ENCODE measurements at places on chromosomes 7 and 10.

- peak; percentile 85 for DNase-seq
Measured at GRCh38 chr10:88728107-88728763, 22.2 kb downstream of the LIPK start.

GRCh38 chr7:152674860-152675758 lies 832 bp downstream of the XRCC2 start:
- peak; percentile 71 for DNase-seq

- DNase-seq: no peak
Measured at GRCh38 chr10:99582255-99582770, 37.9 kb downstream of the SLC25A28 start.

DNA sequence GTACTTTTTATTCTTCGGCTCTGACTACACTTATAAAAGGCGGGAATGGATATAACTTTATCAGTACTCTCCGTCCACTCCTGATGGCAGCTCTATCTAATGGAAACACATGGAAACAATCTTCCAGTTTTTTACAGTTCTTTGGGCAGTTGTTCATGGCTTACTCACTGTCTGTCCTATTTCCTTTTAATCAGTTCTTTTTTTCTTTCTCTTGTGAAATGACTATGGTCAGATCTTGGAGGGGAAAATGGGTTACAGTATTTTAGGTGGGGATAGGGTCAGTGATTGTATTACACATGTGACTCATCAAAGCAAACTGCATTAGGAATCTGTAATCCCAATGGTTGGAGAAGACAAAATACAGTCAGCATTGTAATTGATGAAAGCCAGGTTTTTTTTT lies 112.4 kb downstream of the BICC1 start:
- DNase-seq: no peak

DNA sequence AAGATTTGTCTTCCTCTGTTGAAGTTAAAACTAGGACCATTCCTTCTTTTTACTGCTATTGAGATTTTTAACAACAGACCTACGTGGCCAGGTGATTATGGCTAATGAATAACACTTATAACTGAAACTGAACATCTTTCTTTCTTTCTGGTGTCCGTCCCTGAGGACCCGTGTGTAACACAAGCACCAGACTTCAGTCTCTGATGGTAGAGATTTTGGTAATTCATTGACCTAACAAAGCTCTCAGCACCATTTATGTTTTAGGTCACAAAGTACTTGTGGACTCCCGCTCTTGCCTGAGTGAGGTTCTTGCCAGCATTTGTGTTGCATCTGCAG lies 40.4 kb upstream of the TMEM229A start:
- no peak for DNase-seq

GRCh38 chr10:29034592-29034991 lies 254.3 kb upstream of the LYZL1 start:
- DNase-seq: no peak

DNA sequence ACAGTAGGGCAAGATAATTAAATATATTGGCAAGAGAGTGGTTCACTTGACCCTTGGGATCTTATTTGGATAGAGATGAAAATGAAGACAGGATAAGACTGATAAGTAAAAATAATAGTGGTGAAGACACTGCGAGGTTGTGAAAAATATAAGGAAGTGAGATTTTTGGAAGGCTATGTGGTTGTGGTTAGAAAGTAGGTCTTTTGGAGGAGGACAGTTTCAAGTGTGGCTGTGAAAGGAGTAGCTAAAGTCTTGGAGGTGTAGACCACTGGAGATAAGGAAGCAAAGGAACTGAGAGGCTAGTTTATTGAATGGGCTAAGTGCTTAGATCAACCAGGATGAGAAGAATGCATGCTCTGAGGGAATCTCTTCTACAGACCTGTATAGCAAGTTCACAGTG lies 11.2 kb downstream of the MIOS start:
- DNase-seq: no peak

DNA sequence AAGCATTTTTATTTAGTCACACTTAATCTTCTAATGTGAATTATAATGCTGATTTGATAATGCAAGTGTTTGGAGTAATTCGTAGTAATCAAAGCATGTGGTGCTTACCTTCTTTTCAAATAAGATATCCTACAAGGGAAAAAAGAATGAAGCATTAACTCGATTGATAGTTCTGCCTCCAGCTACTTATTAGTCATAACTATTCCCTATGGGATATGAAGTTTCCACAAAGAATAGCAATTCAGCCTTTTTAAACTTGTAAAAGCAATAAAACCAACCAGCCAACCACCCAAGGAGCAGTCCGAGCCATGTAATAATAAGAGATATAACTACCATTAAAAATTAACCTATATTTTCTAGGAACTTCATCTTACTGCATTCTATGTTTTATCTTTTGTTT lies 11.6 kb downstream of the COL28A1 start:
- no peak for DNase-seq

DNA sequence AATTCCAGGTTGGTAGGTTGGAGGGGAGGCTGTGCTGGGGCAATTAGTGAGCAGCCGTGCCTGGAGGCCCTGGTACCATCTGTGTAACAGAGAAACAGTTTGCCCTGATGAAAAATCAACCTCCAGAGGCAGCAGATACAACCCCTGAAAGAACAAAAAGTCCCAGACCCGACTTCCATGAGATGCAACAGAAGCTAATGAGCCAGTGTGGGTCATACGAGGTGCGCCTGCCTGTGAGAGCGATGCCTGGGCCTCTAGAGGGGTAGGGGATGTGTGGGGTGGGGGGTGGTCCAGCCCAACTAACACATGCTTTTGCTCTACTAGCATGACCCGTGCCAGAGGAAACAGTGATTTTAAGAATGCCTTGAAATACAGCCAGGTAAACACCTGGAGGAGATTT lies 39.3 kb downstream of the CELF2 start:
- DNase-seq: no peak

DNA sequence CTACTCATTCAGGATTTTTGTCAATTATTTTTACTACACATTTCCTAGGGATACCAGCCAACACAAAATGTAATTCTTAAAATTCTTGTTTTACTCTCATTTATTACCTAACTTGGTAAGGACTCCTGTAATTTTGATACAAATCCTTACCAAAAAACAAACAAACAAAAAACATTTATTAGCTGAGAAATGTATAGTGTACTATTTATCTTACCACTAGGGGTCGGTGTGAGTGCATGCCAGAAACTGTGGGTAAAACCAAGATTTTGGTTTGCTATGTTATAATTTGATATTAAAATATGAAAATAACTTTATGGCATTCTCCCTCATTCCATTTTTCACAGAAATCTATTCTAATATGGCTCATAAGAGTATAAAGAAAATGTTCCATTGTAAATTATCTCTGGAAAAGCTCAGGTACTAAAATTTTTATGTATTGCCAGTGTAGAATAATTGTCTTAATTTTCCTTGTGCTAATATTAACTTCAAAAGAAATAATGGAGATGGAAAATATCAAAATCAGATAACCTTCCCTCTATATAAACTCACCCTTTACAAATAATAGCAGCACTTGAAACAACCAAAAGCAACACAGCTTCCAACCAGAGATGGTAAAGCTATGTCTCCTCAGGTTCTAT lies 290.8 kb upstream of the PCDH15 start:
- no peak for DNase-seq

DNA sequence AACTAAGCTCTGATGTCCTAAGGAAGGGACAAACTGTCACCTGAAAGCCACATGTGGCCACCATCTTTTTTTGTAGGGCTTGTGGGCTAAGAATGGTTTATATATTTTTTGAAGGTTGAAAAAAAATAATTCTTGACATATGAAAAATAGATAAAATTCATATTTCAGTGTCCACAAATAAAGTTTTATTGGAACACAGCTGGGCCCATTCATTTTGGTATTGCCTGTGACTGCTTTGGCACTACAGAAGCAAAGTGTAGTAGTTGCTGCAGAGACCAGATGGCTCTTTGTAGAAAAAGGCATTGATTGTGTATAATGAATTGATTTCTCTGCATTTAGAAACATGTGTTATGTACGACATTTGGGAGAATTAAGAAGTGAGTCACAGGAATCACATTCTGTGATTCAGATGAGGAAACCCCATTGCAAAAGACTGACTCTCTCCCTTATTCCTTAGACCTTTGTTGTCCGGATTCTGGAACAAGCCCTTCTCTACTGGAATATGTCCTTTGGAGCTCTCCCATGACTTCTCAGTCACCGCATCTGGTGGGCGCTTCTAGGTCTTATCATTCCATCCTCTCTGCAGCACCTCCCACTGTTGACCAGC lies 438.7 kb downstream of the LRMDA start:
- no peak for DNase-seq

DNA sequence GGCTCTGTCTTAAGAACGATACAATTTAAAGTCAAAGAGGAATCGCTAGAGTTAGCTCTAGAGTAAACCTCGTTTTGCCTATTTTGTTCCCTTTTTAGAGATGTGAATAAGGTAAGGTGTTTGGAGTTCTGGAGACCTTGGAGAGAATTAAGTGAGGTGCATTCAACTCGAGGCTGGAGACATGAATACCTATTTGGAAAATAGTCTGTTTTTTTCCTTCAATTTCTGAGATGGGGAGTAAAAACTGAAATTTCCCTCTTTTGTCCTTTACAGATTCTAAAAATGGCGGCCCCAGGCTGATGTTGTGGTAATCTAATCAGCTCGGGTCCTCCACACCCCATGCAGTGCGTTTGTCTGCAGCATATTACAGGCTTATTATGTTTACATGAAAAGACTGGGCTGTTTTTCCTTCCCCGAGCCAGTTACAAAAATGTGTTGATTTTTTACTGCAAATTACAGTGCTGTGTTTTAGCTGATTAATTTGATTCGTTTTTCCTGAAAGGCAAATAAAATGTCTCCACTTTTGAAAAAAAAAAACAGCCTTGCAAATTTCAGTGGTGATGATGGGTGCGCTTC lies 1.5 kb downstream of the KMT2E start:
- peak; percentile 50 for DNase-seq

GRCh38 chr7:37251222-37251621 lies 197.4 kb downstream of the ELMO1 start:
- DNase-seq: no peak

- DNase-seq: no peak
Measured at GRCh38 chr7:44964384-44964830, 14.4 kb downstream of the MYO1G start.

GRCh38 chr7:102432442-102433218 lies 745 bp upstream of the ORAI2 start:
- DNase-seq: no peak

DNA sequence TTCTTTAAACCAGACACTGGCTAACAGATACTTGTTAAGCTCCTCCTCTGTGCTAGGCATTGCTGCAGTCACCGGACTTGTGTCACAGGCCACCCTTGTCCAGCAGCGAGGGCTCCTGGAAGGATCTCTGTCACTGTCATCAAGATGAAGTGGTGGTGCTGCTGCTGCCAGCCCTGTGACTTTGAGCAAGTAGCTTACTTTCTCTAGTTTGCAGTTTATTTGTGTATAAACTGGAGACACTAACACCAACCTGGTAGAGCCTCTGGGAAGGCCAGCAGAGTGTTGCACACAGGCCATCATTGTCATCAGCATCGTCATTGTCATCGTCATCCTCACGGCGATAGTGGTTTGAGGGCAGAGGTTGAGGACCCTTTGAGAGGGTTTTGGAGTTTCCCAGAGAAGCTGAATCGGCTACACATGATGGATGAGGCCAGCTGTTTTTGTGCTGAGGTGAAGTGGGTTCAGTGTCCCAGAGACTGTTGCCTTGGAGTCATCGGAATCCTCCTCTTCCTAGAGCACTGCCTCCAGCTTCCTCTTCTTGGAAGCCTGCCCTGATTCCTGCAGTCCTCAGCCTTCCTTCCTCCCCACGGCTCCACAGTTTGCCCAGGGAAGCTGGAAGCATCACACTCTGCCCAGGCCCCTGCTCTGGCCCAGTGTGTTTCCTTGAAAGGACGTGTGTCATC lies 128.4 kb downstream of the GRK5 start:
- no peak for DNase-seq

DNA sequence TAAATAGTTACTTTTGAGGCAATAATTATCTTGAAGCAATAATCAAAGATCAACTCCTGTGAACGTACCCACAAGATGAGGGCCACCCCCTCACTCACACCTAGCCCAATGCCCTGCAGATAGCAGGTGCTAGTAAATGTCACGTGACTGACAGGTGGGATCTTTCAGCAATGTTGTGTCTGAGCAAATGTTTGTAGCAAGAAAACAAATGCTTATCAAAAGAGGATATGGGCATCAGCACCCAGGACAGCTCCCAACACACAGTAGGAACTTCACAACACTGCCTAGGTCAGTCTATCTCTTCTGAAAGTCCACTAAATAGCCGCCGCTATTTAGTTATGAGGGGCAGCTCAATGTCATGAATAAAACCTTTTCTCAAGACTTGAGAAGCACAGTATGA lies 120.8 kb upstream of the PDLIM1 start:
- DNase-seq: no peak

- DNase-seq: no peak
Measured at GRCh38 chr10:117240621-117241529, at the start of gene SLC18A2. TSS of gene SLC18A2 (plus strand) at chr10:117241114. CDS start at chr10:117241694, 580 bp downstream.

GRCh38 chr10:62852961-62853702 lies 37.0 kb upstream of the EGR2 start:
- no peak for DNase-seq

DNA sequence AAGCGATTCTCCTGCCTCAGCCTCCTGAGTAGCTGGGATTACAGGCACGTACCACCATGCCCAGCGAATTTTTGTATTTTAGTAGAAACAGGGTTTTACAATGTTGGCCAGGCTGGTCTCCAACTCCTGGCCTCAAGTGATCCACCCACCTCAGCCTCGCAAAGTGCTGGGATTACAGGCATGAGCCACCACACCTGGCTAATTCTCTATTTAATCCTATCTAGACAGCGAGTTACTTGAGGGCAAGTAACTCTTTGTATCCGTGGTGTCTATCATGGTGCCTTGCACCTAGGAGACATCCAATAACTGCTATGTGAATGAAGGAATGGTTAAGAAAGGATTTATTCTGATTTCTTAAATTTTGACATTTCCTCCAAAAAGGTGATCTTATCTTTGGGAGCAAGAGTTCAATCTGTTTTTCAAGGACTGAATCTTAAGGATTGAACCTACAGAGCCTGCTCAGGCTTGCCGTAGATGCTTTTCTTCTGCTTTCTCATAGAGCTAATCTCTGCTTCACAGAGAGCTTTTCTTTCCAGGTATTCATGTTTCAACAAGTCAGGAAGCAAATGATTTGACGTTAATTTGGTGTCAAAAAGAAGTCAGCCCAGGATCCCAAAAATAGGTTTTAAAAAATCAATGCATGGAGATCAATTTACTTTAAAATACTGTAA lies 101.6 kb downstream of the CUL2 start:
- DNase-seq: no peak

DNA sequence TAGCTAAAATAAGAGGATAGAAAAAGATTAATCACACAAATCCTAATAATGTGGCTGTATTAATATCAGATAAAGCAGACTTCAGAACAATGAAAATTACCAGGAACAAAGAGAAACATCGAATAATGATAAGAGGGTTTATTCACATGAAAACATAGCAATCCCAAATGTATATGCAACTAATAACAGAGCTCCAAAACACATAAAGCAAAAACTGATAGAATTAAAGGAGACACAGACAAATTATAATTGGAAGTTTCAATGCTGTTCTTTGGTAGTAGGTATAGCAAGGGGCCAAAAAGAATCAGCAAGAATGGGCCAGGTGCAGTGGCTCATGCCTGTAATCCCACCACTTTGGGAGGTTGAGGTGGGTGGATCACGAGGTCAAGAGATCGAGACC lies 23.4 kb upstream of the DNAAF5 start:
- no peak for DNase-seq
